ENCODE measurements at places on chromosomes 3 and 15.
A peak's percentile ranks its signal among the peaks of the same experiment; 100 is the strongest.

DNA sequence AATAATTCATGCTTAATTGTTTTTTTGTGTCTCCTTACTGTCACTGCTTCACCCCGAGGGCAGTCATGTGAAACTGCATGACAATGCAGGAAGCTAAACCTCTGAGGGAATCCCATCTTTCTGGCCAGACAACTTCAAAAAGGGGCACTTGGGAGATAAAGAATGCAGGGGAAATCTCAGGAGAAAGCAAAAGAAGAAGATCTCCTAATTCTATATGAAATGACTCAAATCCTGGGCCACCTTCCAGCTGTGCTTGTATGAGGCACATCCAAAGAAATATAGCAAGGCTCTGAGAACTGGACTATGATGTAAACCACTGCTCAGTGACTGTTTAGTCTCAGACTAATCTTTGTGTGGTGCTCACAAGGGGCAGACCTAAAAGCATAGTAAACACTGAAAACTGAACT lies 22.6 kb upstream of the UMPS start:
- no peak for DNase-seq

GRCh38 chr3:128359060-128359664 lies 107.5 kb downstream of the DNAJB8 start:
- no peak for DNase-seq

DNA sequence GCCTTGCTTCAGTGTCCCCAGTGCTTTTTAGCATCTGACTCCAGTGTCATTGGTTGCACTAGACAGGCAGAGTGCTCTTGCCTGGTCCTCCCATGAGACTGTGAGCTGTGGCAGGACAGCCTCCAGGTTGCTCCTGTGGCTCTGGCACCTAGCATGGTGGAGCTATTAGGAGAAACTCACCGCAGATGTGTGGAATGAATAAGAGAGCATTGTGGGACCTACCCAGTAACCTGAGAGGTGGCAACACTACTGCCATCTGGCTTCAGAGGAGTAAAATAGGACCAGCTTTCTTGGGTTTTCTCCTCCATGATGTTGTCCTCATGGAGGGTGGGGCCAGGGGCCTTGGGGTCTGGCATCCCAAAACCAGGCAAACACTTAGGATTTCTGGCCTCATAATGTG lies 183.6 kb downstream of the EPHB1 start:
- no peak for DNase-seq

GRCh38 chr3:192092388-192093005 lies 631.5 kb downstream of the PYDC2 start:
- no peak for DNase-seq

DNA sequence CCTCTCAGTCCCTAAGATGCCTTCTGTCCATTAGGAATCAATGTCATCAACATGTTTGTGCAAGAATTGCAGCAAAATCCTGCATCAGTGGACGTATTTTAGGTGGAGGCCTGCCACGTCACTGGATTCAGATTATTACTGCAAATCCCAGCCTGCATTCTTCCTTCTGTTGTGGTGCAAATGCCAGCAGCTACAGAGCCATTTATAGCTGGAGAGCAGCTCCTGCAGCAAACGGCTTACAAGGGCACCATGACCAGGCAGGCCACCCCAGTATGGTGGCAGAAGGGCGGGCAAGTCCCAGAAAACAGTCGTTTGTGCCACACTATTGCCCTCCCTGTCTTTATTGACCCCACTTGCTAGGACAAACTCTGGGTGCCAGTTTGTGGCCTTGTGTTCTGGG lies 74.7 kb downstream of the SNRK start:
- no peak for DNase-seq

DNA sequence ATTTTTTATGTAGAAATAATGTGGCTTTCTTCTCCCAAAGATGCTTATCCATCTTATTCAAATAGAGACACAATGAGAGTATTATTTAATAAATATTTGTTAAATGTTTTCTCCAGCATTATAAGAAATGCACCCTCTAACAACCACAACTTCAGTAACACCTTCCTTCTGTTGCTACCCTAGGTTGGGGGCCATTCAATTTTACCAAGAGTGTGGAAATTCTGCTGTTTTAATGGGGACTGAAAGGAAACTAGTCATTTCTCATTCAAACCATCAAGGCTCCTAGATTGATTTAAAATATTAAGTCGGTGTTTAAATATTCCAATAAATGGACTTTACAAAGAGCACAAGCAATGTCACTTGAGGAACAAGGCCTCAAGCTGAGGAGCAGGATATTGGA lies 7.6 kb downstream of the ONECUT1 start:
- no peak for DNase-seq

- no peak for DNase-seq
Observed at GRCh38 chr3:131303848-131304247, 77.7 kb upstream of the NUDT16 start.

GRCh38 chr3:11363715-11364114 lies 91.5 kb downstream of the ATG7 start:
- peak; percentile 72 for DNase-seq

DNA sequence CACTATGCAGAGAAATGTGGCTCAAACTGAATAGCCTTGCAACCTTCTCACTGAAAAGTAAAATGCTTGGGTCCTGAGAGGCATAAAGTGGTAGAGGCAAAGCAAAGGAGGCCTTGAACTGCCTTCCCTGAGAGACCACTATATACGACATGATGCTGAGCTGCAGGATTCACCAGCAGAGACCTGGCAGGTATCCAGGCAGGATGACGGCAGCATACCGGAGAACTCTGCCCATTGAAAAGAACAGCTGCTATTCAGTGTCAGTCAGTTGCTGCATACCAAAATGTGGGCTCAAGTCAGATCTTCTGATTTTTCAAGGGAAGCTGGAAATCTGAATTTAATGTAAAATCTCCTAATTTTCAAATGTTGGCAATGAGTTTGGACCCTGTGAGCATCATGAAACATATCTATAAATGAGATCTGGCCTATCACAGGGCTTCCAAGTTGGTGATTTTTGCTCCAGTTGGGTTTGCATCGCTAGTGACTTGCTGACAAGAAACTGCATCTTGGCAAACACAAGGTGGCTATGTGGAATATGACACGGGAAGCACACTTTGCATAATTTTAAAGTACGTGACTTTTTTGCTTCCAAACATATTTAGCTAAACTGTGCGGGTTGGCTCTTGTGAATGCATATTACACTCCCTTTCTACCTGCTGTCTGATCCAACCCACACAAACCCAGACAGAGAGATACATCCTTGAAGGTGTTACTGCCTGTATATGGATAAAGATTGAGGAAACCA lies 529.0 kb downstream of the AGBL1 start:
- DNase-seq: no peak

DNA sequence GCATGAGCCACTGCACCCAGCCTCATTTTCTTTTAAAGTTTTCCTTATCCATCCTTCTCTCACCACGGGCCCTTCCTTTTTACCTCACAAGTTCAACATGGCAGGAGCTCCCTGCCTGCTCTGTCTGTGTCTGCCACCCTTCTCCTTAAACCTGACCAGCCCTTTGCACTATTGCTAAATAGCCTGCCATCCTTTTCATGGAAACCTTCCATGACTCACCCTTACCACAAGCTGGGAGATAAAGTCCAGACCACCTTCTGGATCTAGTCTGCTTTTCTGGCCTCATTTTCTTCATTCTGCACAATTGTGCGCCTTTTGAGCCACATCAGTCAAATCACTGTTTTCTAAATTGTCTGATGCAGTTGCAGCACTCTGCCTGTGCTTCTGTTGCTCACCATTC lies 8.9 kb downstream of the PARP14 start:
- no peak for DNase-seq

DNA sequence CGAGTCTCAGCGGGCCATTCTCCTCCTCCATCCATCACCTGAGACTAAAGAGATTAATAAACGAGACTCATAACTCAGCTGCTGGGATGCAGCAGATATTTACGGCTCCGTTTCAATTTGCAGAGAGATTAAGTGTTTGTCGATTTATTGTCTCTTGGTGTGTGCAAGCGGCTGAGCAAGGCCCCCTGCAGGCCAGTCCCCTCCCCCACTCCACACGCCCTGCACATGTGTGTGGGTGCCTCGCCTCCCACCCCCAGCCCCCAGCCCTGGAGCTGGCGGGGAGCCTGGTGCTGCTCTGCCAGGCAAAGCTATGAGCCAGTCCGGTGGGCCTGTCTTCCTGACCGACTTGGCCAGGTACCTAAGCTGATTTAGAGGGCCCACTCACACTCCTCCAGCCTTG lies 63.0 kb downstream of the CYP11A1 start:
- no peak for DNase-seq

- DNase-seq: no peak
Observed at GRCh38 chr3:37577697-37578096, 284.0 kb upstream of the CTDSPL start.

GRCh38 chr3:108053067-108053466 lies 37.8 kb downstream of the CD47 start:
- no peak for DNase-seq

- no peak for DNase-seq
Observed at GRCh38 chr3:62874711-62875557, at the start of gene CADPS. Gene CADPS (minus strand): TSS chr3:62875416. CDS start chr3:62875029, 387 bp downstream.

DNA sequence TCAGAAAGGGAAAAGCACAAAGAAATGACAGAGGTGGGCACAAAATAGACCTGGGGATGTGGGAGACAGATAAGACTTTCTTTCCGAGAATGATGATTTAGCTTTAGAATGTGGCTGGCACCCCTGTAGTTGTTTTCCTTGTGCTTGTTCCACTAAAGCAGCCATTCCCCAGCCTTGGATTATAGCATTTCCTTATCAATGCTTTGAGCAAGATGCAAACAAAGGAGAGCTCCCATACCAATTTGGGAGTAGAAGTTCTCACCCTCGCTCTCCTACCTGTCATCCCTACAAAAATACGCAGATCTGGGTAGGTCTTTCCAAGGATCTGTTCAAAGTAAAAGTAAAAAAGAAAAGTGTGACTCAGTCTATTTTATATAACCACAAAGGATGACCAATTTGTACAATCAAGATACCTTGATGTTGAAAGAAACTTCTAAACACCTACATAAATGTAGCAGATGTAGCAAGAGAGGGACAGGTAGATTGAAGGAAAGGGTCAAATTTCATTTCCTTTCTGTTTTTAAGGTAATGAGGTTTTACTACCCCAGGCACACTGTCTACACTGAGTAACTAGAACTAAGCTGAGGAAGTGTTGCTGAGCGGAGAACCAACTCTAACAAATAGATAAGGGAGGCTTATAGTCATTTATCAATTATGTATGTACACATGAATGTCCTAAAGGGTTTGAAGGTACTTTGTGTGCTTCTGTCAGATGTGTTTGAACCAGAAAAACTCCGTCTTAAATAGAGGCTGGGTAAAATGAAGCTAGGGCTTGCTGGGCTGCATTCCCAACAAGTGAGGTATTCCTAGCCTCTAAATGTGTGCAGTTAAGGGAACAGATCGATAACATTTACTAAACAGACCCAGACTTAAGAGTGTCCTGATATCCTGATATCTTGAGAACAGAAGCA lies 91.1 kb upstream of the LRRN1 start:
- DNase-seq: no peak

- DNase-seq: peak; percentile 89
Observed at GRCh38 chr3:128447561-128448013, 19.1 kb downstream of the DNAJB8 start.

DNA sequence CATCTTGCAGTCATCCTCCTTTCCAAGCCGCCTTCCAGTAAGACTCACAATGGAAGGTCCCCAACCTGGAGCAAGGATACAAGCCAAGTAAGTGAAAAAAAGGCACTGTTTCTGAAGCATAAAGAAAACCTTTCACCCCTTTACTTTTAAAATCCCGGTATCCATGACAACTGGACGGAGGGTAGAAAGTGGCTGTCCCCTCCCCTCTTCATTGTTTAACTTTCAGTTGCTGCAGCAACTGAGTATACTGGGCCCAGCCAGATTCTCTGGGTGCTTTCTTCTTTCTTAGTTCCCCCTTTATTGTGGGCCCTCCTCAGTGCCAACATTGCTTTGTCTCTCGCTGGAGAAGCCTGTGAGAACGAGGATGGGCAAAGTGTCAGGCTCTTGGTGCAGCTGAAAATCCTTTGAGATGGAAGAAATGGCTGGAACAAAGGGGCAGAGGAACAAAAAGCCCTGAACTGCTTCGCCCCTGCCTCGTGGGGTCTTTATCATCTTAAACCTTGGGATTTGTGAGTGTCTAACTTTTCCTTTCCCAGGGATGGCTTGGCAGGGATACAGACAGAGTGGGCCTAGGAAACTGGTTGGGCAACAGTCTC lies 224.0 kb upstream of the RGMA start:
- no peak for DNase-seq

GRCh38 chr3:155556531-155556930 lies 188.3 kb downstream of the PLCH1 start:
- no peak for DNase-seq

- DNase-seq: peak; percentile 7
Observed at GRCh38 chr15:92733934-92734521, 78.5 kb upstream of the FAM174B start.

DNA sequence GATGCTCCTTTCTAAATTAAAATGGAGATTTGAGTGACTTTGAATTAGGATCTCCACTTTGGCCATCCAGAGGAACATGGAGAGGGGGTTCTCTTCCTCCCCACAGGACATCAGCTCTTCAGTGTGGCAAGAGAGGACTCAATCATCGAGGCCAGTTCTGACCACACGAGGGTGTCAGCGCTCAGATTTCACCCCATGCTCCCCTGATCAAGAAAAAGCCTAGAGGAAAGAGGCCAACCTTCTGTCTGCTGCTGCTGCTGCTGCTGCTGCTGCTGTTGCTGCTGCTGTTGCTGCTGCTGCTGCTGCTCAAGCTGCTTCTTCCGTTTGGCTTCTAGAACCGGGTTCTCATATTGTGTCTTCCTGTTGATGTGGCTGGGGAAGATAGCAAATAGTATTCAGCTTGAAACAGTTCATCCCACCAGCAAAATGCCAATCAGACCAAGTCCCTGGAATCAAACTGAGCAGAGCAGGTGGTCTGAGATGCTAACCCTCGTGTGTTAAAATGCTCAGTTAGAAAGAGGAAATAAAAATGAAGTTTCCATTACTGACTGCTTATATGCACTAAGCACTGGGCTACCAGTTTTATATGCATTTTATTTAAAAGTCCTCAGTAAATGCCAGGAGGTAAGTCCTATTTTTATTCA lies 599.0 kb downstream of the MAGI1 start:
- DNase-seq: no peak

- no peak for DNase-seq
Observed at GRCh38 chr3:150300388-150300787, 107.7 kb upstream of the TSC22D2 start.

- no peak for DNase-seq
Observed at GRCh38 chr15:73838831-73839426, 34.4 kb upstream of the TBC1D21 start.

- no peak for DNase-seq
Observed at GRCh38 chr3:188747489-188747888, 424.3 kb upstream of the TPRG1 start.

DNA sequence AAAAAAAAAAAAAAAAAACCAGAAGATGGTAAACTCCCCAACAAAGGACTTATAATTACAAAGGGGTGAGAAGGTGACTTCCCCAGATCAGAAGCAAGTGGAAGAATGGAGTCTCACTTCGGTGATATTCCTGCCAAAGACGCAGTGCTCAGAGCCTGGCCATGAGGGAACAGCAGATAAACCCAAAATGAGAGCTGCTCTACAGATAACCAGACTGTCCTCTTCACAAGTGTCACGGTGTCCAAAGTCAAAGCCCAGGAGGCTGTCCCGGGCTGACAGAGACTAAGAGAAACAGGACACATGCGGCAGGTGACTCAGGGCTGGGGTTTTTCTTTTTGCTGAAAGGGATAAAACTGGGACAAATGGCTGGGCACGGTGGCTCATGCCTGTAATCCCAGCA lies 48.8 kb downstream of the HMCES start:
- no peak for DNase-seq
